ENCODE measurements at places on chromosomes 1 and 21. TPM values are rescaled to one million over a fixed set of nuclear protein-coding genes. Genes with fewer than 3 reads are reported as not detected.
A peak's percentile ranks its signal among the peaks of the same experiment; 100 is the strongest.

GRCh38 chr1:210372931-210373627 lies 44.4 kb downstream of the HHAT start:
- H3K36me3 ChIP-seq = no peaks in the 10 kb centered on the region
- no peak overlapping the region for H3K4me3 ChIP-seq
- DNase-seq = no peak
- no peaks in the 10 kb centered on the region for H3K4me1 ChIP-seq
- no peaks in the 10 kb centered on the region for H3K27me3 ChIP-seq

GRCh38 chr1:246592695-246593094 lies 26.4 kb downstream of the CNST start:
- H3K27me3 ChIP-seq = no peaks in the 10 kb centered on the region
- H3K27ac ChIP-seq = no peak overlapping the region
- peaks cover 20% of the 10 kb centered on the region for H3K36me3 ChIP-seq
- no peak for DNase-seq
- peaks cover 14% of the 10 kb centered on the region for H3K4me1 ChIP-seq

DNA sequence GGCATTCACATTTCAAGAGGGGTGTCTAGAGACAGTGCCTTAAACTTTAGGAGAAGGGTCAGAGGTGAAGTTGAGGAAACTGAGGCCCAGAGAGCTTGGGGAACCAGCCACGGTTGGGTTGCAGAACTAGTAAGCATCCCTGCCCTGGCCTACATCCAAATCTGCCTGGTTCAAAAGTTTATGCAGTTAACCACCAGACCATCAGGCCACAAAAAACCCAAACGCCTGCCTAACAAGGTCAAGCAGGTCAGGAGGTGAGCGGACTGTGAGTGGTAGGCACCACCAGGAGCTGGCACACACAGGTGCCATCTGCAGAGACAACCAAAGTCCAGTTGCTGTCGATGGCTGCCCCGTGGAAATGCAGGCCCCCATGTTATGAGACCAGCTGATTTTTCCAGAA lies 51.2 kb downstream of the FBXO2 start:
- H3K27me3 ChIP-seq = no peaks in the 10 kb centered on the region
- H3K4me1 ChIP-seq = no peaks in the 10 kb centered on the region
- H3K27ac ChIP-seq = no peak overlapping the region
- no peak for DNase-seq
- no peak overlapping the region for H3K4me3 ChIP-seq

DNA sequence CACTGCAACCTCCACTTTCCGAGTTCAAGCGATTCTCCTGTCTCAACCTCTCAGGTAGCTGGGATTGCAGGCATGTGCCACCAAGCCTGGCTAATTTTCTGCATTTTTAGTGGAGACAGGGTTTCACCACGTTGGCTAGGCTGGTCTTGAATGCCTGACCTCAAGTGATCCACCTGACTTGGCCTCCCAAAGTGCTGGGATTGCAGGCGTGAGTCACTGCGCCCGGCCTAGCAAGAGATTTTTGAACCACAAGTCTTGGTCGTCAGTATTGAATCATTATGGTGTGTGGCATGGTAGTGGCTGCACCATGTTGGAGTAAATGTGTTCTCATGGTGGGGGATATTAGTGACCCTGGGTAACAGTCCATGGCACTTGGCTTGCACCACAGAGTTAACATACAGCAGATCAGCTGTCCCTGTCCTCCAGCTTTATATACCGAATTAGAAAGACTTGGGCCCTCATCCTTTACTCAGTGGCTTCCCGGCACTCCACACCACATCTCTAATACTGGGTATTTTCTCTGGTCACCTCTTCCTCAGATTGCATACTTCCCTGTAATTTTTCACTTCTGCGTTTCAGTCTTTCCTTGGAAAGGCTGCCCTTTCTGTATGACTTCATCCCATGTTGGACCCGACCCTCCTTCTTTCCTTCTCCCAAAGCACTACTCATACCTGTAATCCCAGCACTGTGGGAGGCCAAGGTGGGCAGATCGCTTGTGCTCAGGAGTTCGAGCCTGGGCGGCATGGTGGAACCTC lies 25.1 kb downstream of the AK4 start:
- H3K27me3 ChIP-seq = no peaks in the 10 kb centered on the region
- H3K36me3 ChIP-seq = no peaks in the 10 kb centered on the region
- DNase-seq = no peak
- H3K27ac ChIP-seq = no peak overlapping the region

DNA sequence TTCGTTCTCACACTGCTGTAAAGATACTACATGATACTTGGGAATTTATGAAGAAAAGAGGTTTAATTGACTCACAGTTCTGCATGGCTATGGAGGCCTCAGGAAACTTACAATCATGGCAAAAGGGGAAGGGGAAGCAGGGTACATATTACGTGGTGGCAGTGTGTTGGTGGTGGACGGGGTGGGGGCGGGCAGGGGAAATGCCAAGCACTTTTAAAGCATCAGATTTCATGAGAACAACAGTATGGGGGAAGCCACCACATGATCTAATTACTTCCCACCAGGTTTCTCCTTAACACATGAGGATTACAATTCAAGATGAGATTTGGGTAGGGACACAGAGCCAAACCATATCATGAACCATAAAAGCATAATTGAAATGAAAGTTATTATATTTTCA lies 88.5 kb downstream of the UBE2U start:
- H3K27ac ChIP-seq = no peak overlapping the region
- no peak overlapping the region for H3K4me3 ChIP-seq
- no peaks in the 10 kb centered on the region for H3K27me3 ChIP-seq
- H3K36me3 ChIP-seq = no peaks in the 10 kb centered on the region
- no peak for DNase-seq
- no peaks in the 10 kb centered on the region for H3K4me1 ChIP-seq

DNA sequence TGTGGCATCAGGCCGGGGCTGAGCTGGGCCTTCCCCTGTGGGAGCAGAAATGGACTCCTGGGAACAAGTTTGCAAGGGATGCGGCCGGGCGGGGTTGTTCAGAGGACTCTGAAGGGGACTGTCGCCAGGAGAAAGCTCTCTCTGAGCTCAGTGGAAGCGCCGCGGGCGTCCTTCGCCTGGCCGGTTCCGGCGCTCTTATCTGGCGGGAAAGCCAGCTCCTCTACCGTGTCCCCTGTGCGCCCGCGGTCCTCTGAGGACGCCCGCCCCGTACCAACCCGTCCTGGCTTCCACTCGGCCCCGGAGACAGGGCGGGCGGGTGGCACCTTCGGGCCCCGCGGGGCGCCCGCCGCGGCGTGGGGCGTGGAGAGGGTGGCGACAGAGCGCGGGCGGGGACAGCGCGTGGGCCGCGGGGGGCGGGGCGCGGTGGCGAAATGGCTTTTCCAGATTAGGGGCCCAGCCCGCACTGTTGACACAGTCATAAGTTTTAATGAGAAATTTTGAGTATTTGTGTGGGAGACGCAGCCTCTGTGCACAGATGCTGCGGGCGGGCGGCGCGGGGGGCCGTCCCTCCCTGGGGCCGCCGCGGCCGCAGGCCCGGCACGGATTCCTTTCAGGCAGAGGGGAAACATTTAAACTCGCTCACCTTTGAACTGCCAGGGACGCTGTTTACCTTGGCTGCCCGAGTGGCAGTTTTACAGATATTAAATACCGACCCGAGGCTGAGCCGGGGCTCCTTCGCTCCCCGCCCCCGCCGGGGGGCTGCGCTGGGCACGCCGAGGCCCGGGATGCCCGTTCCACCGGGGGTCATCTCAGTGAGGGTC lies 70.2 kb downstream of the FOXD2 start:
- peaks cover 47% of the 10 kb centered on the region for H3K27me3 ChIP-seq
- H3K27ac ChIP-seq = no peak overlapping the region
- peak overlapping the region; percentile 19 for H3K4me3 ChIP-seq
- no peaks in the 10 kb centered on the region for H3K36me3 ChIP-seq
- DNase-seq = no peak

DNA sequence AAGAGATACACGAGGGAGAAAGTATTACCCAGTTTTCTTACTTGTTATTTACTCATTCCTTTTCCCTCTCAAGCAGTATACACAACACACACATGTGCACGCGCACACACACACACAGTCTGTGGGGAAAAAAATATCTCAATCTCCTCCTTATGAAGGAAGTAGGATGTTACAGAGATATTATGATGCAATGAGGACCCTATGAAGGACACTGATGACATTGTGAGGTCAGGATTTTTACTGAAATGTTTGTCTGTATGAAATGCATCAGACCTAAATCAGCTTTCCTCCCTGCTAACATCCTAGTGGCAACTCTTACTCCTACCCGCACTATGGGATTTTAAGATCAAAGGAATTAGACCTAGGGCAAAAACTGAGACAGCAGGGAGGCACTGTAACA lies at the start of gene WDR64:
Gene WDR64, plus strand, starts transcription at position 270 of the 400 bp plus-strand sequence. CDS start 204 bp downstream, outside the sequence.
- DNase-seq = no peak
- no peaks in the 10 kb centered on the region for H3K36me3 ChIP-seq
- H3K27ac ChIP-seq = no peak within 1 kb of the TSS
- no peaks in the 10 kb centered on the region for H3K4me1 ChIP-seq
- no peaks in the 10 kb centered on the region for H3K27me3 ChIP-seq

GRCh38 chr1:4615501-4615900 lies 38.9 kb upstream of the AJAP1 start:
- no peak for DNase-seq
- H3K27me3 ChIP-seq = no peaks in the 10 kb centered on the region
- no peak overlapping the region for H3K4me3 ChIP-seq
- no peaks in the 10 kb centered on the region for H3K36me3 ChIP-seq

DNA sequence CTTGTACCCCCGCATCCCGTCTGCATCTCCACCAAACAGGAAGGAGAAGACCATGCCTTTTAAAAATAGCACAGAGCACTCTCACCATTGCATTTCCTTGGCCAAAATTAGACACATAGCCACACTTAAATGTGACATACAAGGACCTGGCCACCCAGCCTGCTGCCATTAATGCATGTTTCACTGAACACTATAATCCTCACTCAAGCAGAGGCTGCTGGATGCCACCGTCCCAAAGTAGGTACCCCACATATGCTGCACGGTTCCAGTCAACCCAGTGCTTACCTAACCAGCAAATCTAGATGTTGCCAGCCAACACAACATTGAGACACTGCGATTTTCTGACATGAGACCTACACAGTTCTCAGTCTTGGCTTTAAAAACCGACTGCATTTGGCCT lies 107.7 kb downstream of the ADSS2 start:
- H3K4me1 ChIP-seq = no peaks in the 10 kb centered on the region
- no peaks in the 10 kb centered on the region for H3K36me3 ChIP-seq
- no peak overlapping the region for H3K27ac ChIP-seq
- H3K4me3 ChIP-seq = no peak overlapping the region
- no peak for DNase-seq

DNA sequence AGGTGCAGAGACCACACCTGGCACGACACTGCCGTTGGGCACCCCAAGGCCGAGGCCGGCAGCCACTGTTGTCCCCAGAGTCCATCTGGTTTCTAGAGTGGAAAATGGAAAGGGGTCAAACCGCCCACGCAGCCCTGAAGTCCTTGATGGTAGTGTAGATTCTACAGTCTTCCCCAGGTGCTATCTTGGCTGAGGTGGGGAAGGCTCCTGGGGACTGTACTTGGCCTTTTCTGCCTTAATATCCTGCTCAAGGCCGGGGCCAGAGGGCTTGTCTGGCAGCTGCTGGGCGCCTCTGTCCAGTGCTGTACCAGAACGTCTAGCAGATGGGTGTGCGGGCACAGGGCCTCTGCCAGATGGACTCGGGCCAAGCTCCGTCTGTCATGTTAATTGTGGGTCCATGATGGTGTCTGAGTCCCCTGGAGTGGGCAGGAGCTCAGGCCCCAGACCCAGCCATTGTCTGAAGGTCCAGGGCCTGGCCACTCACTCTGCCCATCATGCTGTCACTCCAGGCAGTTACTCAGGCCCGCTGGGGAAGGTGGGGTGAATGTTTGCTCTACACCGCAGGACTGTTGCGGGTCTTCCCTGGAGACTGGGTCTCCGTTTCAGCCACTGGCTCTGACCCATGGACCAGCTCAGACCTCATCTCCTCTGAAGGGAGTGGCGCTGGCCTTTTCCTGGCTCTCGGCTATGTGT lies 161.9 kb upstream of the COL6A1 start:
- no peak for DNase-seq
- no peak overlapping the region for H3K27ac ChIP-seq
- no peak overlapping the region for H3K4me3 ChIP-seq
- H3K27me3 ChIP-seq = no peaks in the 10 kb centered on the region

- H3K4me1 ChIP-seq = no peaks in the 10 kb centered on the region
- no peak for DNase-seq
- H3K36me3 ChIP-seq = no peaks in the 10 kb centered on the region
- no peak overlapping the region for H3K4me3 ChIP-seq
- H3K27me3 ChIP-seq = no peaks in the 10 kb centered on the region
These were observed 75.6 kb upstream of the ROR1 start for GRCh38 chr1:63698001-63698838.

DNA sequence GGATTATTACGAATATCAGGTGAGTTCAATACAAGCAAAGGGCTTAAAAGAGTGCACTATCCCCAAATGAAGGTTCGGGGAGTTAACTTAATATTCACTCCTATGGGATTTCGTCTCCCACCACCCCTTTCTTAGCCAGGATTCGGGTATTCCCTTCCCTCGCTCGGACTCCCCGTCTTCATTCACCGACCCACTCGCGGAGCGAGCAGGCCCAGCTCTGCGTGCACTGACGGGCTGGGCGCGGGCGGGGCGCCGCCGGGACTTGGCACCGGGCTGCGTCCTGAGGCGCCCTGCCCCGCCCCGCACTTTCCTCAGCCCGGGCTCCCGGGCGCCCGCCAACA lies 7.7 kb upstream of the MPZL1 start:
- H3K27ac ChIP-seq = peak overlapping the region; percentile 71
- no peaks in the 10 kb centered on the region for H3K27me3 ChIP-seq
- peak overlapping the region; percentile 93 for H3K4me3 ChIP-seq
- no peaks in the 10 kb centered on the region for H3K36me3 ChIP-seq
- no peak for DNase-seq

DNA sequence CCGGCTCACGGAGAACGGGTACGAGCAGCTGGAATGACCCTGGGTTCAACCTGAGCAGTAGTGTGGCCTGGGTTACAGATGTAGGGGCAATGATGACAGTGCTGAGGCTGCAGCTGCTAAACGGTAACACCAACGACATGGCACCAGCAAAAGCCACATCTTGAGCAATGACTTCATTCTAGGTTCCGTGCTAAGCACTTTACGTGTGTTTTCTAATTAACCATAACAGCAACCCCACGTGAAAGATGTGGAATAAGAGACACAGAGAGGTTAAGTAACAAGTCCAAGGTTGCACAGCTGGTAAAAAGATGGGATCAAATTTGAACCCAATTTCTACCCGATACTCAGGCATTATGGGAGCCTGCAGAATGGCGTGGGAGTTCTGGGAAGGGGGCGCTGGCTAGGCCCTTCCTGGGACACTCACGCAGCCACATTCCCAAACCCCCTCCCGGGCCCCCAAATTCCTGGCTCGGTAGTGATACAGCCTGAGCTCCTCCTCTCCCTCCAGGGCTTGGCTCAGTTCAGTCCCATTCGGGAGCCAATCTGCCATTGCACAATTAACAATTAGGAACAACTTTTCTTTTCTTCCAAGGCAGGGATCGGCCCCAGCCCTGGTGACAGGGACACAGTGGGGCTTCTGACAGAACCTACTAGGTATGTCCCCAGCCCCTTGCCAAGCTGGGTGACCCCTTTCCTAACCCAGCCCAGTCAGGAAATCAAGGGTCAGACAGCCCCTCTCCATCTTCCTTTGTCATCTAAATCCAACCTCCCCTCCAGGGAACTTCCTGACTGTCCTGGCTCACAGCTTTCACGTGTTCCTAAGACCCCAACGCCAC lies 23.8 kb upstream of the ECE1 start:
- H3K36me3 ChIP-seq = no peaks in the 10 kb centered on the region
- H3K4me3 ChIP-seq = no peak overlapping the region
- DNase-seq = no peak
- no peaks in the 10 kb centered on the region for H3K27me3 ChIP-seq

GRCh38 chr1:165699577-165699976 lies 1.2 kb upstream of the ALDH9A1 start:
- no peak overlapping the region for H3K4me3 ChIP-seq
- H3K36me3 ChIP-seq = no peaks in the 10 kb centered on the region
- peaks cover 23% of the 10 kb centered on the region for H3K4me1 ChIP-seq
- no peak overlapping the region for H3K27ac ChIP-seq
- H3K27me3 ChIP-seq = no peaks in the 10 kb centered on the region
- DNase-seq = no peak

The PRELP gene
- polyA plus RNA-seq = not detected

The GIPC2 gene
- 0.40 TPM for polyA plus RNA-seq

All from CD8-positive, alpha-beta memory T cell (primary cell).